Activated CD8-positive, alpha-beta memory T cell treated with anti-CD3 and anti-CD28 coated beads for 4 hours (primary cell): ENCODE measurements at places on chromosomes 7 and 10.

DNA sequence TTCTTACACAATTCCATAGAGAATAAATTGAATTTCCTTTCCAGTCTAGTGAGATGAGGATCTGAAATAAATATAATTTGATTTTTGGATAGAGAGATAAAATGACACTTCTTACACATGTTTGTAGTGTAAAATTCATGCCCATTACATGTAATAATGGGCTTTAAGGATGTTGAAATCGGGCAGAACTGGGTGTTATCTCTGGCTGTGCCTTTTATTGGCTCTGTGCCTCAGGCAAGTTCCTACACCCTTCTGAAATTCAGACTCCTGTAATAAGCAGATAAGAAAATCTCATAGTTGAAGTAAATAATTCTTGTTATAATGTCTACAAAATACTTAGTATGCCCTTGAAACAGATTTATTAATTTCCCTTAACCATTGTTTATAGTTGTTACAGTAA, 125.6 kb downstream of the SEMA3A start:
- no peak for DNase-seq

DNA sequence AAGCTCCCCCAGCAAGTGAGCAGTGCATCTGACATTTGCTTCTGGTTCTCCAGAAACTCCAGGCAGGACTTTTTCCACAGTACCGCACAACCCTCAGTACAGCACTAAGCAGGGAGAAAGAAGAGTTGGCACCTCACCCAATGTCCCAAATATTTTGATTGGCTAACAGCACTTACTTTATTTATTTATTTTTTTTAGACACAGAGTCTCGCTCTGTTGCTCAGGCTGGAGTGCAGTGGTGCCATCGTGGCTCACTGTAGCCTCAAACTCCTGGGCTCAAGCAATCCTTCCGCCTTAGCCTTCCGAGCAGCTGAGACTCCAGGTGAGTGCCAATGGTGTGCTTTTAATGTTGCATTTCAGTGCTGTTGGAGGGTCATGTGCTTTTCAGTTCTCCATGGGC, 200.3 kb upstream of the ZMIZ1 start:
- DNase-seq = no peak

DNA sequence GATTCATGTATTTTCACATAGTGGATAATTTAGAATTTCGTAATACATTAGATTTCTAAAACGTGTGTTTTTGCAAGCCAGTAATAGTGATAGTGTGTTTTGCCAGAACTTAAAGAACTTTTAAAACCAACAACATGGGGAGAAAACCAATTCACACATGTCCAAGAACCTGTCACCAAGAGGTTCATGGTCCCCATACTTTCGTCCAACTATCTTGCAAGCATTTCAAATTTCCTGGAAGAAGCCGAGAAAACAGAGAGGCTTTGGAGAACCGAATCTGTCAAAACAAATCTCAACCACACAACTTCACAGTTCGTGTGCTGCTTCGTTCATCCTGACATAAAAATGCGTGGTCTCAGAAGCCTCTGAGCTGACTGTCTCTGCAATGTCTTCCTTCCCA, 31.9 kb downstream of the GFRA1 start:
- DNase-seq = no peak

GRCh38 chr7:88111140-88111743, 108.6 kb downstream of the SRI start:
- no peak for DNase-seq

GRCh38 chr7:118590107-118590506, 365.6 kb downstream of the ANKRD7 start:
- DNase-seq = no peak

DNA sequence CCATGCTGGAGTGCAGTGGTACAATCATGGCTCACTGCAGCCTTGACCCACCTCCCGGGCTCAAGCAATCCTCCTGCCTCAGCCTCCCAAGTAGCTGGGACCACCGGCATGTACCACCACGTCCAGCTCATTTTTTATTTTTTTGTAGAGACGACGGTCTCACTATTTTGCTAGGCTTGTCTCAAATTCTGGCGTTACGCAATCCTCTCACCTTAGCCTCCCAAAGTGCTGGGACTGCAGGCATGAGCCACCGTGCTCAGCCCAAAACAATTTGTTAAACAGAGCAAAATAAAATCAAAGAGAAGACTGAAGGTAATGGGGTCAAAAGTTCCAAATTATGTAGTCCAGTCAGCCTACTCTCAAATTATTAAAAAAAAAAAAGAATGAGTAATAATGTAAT, 8.7 kb upstream of the JMJD1C start:
- DNase-seq = no peak
